ENCODE measurements at places on chromosomes 7 and 10.

DNA sequence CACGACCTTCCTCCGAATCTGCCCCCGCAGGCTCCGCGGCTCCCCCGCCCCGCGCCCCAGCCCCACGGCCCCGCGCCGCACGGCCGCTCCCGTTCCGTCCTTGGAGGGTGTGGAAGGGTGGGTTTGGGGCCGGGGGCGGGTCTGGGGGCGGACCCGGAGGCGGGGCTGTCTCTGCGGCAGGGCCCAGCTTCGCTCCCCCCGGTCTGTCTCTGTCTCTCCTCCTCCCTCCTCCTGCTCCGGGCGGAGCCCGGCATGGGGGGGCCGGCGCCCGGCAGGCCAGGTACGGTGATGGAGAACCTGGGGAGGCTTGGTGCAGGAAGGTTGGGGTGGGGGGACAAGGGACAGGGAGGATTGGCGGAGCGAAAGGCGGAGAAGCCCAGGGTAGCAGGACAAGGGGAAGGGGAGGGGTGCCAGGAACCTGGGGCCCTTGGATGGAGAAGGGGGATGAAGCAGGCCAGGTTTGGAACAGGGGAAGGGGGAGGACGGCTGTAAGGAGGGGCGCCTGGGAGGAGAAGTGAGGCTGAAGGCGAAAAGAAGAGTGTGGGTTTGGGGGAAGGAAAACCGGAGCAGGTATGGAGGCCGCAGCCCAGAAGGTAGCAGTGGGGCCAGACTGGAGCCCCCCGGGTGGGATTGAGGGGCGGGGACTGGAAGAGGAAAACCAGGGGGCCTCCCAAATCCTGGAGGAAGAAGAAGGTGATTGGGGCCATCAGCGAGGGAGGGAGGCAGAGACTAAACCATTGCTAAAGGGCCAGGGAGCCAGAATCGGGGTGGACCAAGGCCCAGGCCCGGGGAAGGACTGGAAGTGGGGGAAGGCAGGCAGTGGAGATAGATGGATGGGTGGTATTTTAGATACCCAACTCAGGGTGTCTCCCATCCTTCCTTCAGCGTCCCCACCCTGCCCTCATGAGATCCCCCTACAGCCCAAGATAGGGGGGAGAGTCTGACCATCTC is at the start of gene NYAP1:
TSS of gene NYAP1 (plus strand) at position 206 of the 951 bp plus-strand sequence. CDS start 1,385 bp downstream, outside the sequence.
- DNase-seq: peak; percentile 76

DNA sequence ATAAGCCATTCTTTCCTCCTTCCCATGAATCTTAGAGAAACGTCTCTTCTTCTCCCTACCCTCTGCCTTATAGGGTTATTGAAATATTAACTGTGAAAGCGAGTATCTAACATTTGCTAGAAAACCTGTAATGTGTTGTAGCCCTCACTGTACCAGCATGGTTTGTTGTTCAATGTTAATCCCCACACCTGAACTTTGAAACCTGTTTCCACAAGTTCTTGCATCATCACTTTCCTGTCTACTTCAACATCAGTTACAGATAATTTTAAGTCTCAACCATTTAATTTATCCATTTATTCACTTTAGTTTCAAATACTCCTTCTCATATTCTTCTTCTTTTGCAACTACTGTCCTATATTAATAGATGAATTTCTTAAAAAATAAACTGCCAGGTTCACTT is 148.2 kb downstream of the ETV1 start:
- no peak for DNase-seq

GRCh38 chr7:23349484-23350157 is 50.5 kb downstream of the MALSU1 start:
- no peak for DNase-seq

DNA sequence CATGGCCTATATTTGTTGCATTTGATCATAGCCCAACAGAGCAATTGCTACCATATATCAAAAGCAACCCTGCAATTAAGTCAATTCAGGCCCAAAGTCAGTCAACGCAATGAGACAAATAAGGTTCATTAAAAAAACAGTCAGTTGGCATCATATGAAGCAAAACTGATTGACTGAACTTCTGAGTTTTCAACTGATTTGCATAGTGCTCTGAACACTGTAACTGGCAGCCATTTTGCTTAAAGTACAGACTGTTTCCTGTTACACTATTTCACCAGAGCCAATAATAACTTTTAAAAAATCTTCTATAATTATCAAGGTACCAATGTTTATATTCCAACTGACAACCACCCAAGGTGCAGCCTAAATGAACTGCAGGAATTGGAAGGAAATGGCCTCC is 68.4 kb upstream of the RAPGEF5 start:
- DNase-seq: no peak

- DNase-seq: no peak
Measured at GRCh38 chr10:70312972-70313371, 29.2 kb upstream of the NPFFR1 start.

- no peak for DNase-seq
Measured at GRCh38 chr10:101558204-101558603, 29.9 kb downstream of the POLL start.

DNA sequence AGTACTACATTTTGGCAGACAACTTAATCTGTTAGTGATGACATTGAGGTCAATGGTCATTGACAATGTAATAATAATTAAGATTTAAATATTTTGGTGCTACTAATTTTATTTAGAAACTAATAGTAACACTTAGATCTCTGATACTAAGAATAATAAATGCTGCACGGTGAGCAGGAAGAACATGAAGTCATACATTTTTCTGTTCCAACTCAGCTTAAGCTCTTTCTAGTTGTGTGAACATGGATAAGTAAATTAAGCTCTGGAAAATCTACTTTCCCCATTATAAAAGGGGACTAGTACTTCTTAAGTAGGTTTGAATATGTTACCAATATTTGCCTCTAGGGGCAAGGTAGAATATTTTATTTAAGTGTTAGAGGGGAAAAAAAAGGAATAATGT is 65.9 kb upstream of the MEOX2 start:
- DNase-seq: no peak

- DNase-seq: no peak
Measured at GRCh38 chr10:62587011-62587410, 212.8 kb downstream of the ZNF365 start.

DNA sequence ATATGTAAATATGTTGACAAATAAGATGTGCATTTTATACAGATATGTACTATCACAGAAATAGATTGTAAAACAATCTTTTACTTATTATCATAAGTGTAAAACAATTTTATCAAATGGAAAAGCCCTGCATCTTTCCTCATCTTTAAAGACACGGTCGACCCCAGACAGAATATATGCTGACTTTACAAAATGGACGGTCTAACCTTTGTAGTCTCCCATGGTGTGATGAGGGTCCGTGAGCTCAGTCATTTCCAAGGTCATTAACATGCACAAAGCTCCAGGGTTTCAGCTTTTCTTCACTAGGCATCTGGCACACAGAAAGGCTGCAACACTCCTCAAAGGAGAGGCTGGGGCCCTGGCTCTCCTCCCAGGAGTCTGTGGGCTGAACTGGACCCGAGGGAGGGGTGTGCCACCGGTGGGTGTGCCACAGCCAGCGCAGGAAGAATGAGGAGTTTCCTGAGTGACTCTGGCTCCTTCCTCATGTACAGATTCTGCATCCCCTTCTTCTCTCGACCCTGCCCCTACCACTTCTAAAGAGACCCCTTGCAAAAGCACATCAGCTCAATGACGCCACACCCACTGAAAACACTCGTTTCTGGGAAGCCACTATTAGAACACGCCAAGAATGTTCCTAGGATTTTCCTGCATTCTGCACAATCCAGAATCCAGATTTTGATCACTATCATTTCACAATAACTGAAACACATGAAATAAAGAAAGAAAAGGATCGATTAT is 26.2 kb upstream of the ABLIM1 start:
- DNase-seq: no peak

DNA sequence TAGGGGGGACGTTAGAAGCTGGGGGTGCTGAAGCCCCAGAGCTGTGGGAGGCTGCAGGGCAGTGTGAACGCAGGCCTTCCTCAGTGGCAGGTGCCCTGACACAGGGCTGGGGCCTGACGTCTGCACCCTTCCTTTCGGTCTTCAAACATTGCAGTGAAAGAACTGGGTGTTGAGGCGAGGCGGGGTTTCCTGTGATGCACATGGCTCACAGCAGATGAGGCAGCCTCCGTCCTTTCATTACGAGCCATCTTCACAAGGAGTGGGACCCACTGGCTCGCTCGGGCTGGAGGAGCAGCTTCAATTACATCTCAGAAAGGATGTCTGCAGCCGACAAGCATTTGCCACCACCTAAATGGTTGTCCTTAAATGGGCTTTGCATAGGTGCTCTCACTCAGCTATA is 180.3 kb upstream of the SHH start:
- no peak for DNase-seq

DNA sequence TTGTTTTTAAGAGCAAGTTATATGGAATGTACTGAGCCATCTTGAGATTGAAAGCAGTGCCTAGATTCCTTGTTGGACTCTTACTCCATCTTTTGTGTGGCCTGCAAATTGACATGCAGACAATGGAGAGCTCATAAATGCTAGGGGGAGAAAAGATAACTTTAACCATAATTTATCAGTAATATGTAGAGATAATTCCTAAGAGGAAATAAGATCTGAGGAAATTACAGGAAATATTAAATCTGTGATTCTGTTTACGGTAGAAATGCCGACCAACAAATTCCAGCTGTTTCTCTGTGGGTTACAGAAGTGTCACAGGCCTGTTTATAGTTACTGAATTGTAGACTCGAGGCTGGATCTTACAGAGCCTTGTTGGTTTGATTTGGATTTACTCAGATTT is 348.0 kb downstream of the SUGCT start:
- no peak for DNase-seq

GRCh38 chr7:156383526-156383925 is 257.0 kb upstream of the RNF32 start:
- DNase-seq: no peak

GRCh38 chr7:139902436-139903102 is 73.5 kb downstream of the TBXAS1 start:
- DNase-seq: no peak

- DNase-seq: no peak
Measured at GRCh38 chr10:58319599-58319998, 15.2 kb upstream of the UBE2D1 start.

DNA sequence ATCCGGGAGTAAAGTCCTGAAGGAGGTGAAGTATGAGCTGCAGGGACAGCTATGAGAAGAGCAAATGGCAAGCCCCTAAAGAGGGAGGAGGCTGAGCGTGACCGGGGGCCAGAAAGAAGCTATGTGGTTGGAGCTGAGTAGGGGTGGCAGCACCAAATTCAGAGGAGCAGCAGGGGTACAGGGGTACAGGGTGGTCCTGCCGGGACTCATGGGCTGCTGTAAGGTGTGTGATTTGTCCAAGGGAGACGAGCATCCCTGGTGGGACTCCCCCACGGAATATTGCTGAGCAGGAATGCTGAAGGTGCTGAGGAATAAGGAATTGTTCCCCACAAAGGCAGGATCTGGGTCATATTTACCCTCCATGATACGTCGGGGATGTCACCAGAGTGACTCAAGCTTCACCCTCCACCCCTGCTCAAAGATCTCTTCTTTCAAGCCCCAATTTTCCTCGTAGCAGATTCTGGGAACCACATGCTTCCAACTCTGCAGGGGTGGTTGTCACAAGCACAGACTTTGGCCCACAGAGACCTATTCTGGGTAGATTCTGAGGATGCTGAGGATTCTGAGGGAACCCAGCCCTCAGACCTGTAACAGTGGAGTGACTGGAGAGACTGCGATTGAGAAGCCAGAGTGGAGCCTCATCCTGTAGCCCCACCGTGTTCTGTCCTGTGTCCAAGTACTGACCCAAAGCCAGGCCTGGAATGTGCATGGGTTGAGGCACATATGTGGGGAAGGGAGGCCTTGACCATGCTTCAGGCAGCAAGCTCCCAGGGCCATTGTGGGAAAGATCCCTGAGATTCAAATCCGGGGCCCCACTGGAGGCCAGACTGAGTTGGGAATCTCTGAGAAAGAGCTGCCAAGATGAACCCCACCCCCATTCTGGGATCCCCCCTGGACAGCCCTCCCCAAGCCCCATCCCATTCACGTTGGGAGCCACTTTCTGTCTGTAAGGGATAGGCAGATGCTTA is 4.2 kb downstream of the SFTPD start:
- DNase-seq: no peak

- DNase-seq: no peak
Measured at GRCh38 chr10:117390420-117390819, 15.2 kb upstream of the PDZD8 start.

GRCh38 chr7:80593869-80594586 is 44.4 kb upstream of the CD36 start:
- no peak for DNase-seq

GRCh38 chr7:76356823-76357222 is 2.0 kb downstream of the YWHAG start:
- DNase-seq: no peak

DNA sequence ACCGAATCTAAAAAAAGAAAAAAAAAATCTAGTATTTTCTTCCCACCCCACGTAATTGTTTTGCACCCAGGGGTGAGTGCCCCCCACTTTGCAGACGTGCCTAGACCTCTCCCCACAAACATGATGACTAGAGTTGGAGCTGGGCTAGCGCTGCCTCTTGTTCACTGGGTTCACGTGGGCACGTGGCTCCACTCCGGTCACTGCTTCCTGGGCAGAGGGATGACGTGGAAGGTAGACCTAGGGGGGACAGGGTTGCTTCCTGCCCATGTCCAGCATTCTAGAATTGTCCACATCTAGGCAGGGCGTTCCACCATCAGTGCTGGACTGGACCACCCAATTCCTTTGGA is 861 bp upstream of the LIMK1 start:
- no peak for DNase-seq
